ENCODE measurements at places on chromosomes 1 and 21. TPM values are rescaled to one million over a fixed set of nuclear protein-coding genes. Genes with fewer than 3 reads are reported as not detected.

TNFRSF4 gene
- total RNA-seq: 0.13 TPM

CD101 gene
- total RNA-seq: 0.26 TPM

SMIM1 gene
- not detected for total RNA-seq

EPHB2 gene
- 1.3 TPM for total RNA-seq

LCE1B gene
- total RNA-seq: not detected

Data from articular chondrocyte of knee joint (primary cell).